ENCODE measurements at places on chromosomes 12 and 14.

DNA sequence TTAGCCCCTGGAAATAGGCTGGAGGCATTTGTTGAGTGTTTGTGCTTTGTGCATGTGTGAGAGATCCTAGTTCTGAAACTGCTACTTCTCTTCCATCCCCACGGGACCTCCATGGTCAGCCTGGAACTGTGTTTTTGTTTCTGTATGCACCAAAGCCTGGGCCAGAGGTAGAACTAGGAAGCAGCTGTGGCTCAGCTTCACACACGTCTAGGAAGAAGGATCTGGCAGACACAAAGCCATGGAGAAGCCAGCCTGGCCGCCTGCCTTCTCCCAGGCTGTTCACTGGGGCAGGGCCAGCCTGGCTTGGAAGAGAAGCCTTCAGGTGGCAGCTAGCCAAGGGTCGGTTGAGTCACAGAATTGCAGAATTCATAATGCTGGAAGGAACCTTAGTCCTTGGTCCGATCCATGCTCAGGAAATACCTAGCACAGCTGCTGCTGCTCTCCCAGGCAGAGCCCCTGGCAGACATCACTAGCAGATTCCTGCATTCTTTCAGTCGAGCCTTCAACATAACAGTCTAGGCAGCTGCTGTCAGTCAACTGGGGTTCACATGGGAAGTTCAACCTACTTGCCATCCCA lies 27.0 kb downstream of the RIN3 start:
- DNase-seq: peak; percentile 87
- H3K4me1 ChIP-seq: peaks cover 31% of the 10 kb centered on the region
- H3K27me3 ChIP-seq: no peaks in the 10 kb centered on the region

DNA sequence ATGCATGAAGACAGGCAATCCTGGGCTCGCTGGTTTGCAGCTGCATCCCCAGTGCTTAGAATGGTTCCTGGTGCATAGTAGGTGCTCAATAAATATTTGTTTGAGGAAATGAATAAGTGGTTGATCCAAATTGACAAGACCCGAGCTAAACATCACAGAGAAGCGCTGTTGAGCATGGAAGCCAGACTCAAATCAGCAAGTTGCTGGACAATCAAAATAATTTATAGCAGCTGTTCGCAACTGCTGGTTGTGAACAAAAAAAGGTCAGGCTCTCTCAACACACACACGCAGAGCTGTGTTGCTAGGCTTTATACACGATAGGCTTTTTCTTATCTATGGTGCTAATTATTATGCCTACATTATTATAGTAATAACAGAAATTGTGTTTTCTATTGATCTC lies 190.2 kb downstream of the TBX5 start:
- no peaks in the 10 kb centered on the region for H3K4me1 ChIP-seq
- no peaks in the 10 kb centered on the region for H3K27me3 ChIP-seq
- H3K4me3 ChIP-seq: no peak overlapping the region
- no peak overlapping the region for H3K27ac ChIP-seq

DNA sequence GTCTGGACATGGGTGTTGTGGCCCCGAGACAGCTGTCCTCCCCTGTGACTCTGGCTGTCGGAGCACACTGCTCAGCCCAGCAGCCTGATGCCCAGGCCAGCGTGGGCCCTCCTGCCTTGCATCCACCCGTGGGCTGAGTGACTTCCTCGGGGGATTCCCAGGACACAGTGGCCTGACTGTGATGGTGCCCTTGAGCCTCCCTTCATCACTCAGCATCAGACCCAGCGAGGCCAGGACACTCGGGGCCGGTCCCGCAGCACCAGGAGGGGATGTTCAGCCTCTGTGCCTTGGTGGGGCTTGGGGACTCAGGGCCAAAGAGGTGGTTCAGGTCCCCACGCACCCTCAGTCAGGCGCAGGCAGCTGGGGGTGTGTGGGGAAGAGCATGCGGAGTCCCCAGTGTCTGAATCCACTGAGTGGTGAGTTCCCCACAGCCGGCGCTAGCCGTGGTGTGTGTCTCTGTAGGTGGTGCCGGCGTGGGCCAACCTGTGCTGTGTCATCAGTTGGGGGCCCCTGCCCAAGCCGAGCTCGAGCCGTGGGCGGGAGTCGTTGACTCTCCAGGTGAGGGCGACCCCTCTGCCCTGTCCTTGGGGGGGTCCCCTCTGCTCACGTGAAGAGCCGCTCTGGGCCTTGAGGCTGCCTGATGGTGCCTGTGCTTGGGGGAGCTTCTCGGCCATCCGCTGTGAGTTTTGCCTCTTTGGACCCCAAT lies 185.8 kb downstream of the ADGRD1 start:
- DNase-seq: no peak
- no peaks in the 10 kb centered on the region for H3K4me1 ChIP-seq
- no peaks in the 10 kb centered on the region for H3K36me3 ChIP-seq

GRCh38 chr14:104339829-104340228 lies 201.4 kb downstream of the KIF26A start:
- no peak for DNase-seq
- H3K36me3 ChIP-seq: no peaks in the 10 kb centered on the region
